Astrocyte (in vitro differentiated cells and primary cell): ENCODE measurements at places on chromosomes 13 and 19. TPM values are rescaled to one million over a fixed set of nuclear protein-coding genes. Genes with fewer than 3 reads are reported as not detected.

The VSTM2B gene
- total RNA-seq = not detected in 2 replicates

- peak overlapping the region; percentile 98 for H3K27ac ChIP-seq
- H3K36me3 ChIP-seq = peaks cover 18% of the 10 kb centered on the region
- peak overlapping the region; percentile 96 for H3K4me3 ChIP-seq
- peaks cover 41% of the 10 kb centered on the region for H3K4me1 ChIP-seq
- H3K27me3 ChIP-seq = no peaks in the 10 kb centered on the region
Measured at GRCh38 chr19:16076958-16077611, 790 bp downstream of the TPM4 start.

GRCh38 chr13:24127116-24127631 lies 33.3 kb upstream of the SPATA13 start:
- no peaks in the 10 kb centered on the region for H3K27me3 ChIP-seq
- H3K4me3 ChIP-seq = no peak overlapping the region
- no peaks in the 10 kb centered on the region for H3K4me1 ChIP-seq
- H3K27ac ChIP-seq = no peak overlapping the region

GRCh38 chr13:33927315-33927714 lies 109.4 kb downstream of the RFC3 start:
- no peaks in the 10 kb centered on the region for H3K4me1 ChIP-seq
- no peak overlapping the region for H3K4me3 ChIP-seq
- H3K27ac ChIP-seq = no peak overlapping the region
- H3K36me3 ChIP-seq = no peaks in the 10 kb centered on the region
- peak; percentile 60 for DNase-seq

The NPAS1 gene
- total RNA-seq = 2.5 and 3.6 TPM in 2 replicates

DNA sequence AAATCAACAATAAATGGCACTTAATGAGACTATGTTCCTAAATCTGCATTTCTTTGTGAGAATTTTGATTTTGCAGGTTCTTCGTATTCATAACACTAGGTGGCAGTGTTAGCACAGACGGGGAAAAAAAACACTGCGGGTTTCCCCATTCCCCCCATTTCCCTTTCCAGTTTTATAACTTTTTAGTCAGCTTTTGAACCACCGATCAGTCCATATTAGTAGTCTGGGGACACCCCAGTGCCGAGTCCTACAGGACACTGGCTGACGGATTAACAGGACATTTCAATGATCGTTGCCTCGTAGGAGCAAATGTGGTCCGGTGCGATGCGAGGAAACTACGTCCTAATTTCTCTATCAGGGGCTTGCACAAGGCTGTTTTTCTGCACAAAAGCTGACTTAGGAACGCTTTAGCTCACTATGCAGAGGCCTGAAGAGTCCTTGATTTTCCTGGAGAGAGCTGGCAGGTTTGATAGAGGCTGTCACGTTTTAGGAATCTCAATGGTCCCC lies 234.3 kb downstream of the LMO7 start:
- H3K4me1 ChIP-seq = no peaks in the 10 kb centered on the region
- no peaks in the 10 kb centered on the region for H3K36me3 ChIP-seq
- no peak for DNase-seq

DNA sequence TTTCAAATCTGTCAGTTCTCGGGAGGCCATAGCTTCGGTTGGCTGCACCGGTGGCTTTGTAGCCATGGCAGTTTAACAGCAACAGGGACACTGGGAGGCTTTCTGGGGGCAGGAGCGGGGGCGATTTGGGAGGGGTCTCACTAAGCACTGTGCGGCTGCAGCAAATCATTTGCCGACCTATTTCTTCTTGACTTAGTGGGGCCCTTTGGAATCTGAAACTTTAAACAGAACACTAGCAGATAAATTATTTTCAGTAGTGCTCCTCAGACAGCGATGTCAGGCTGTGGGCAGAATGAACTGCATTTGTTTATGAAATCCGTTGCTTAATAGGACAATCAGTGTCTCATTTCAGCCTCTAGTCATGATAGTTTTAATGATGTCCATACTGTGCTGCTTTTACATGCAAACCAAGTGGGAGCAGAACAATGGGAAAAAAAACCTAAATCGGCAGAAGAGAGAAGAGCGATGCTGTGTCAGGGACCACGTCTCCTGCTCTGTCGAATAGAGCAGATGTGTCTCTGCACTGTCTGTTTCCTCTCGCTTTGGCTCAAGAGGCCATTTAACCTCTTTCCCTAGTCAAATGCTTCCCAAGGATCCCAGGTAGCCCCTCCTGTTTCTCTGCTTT lies 211.9 kb downstream of the OLFM4 start:
- H3K27me3 ChIP-seq = no peaks in the 10 kb centered on the region
- no peak for DNase-seq
- no peak overlapping the region for H3K27ac ChIP-seq
- no peaks in the 10 kb centered on the region for H3K4me1 ChIP-seq

DNA sequence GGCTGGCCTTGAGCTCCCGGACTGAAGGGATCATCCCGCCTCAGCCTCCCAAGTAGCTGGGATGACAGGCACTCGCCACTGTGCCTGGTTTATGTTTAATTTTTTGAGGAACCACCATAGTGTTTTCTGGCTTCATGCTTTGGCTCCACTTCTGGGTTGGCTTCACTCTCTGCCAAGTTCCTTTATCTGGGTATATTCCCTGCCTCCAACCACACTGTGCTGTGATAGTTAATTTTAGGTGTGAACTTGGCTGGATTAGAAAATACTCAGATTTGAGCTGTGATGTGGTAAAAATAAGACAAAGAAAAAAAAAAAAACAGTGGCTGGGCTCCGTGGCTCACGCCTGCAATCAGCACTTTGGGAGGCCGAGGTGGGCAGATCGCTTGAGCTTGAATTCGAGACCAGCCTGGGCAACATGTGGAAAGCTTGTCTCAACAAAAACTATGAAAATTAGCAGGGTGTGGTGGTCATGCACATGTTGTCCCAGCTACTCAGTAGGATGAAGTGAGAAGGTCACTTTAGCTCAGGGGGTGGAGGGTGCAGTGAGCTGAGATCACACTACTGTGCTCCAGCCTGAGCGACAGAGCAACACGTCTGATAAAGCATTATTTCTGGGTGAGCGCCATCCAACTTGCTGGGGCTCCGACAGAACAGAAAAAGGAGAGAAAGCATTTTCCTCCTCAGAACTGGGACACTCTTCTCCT lies 7.5 kb upstream of the ILF3 start:
- no peaks in the 10 kb centered on the region for H3K27me3 ChIP-seq
- no peak overlapping the region for H3K4me3 ChIP-seq
- H3K27ac ChIP-seq = no peak overlapping the region
- no peak for DNase-seq
- peaks cover 12% of the 10 kb centered on the region for H3K4me1 ChIP-seq
- peaks cover 7% of the 10 kb centered on the region for H3K36me3 ChIP-seq

The NCR1 gene
- total RNA-seq = not detected in 2 replicates

The PEAK3 gene
- total RNA-seq = 0.18 TPM in 1 of 2 replicates, not detected in the other

GRCh38 chr19:6267552-6268381 lies 12.0 kb downstream of the MLLT1 start:
- peaks cover 21% of the 10 kb centered on the region for H3K4me1 ChIP-seq
- no peak overlapping the region for H3K27ac ChIP-seq
- H3K27me3 ChIP-seq = no peaks in the 10 kb centered on the region
- peak; percentile 54 for DNase-seq
- H3K36me3 ChIP-seq = peaks cover 2% of the 10 kb centered on the region
- no peak overlapping the region for H3K4me3 ChIP-seq

GRCh38 chr13:30859326-30859725 lies 46.7 kb upstream of the MEDAG start:
- no peak overlapping the region for H3K27ac ChIP-seq
- no peak overlapping the region for H3K4me3 ChIP-seq
- DNase-seq = no peak

DNA sequence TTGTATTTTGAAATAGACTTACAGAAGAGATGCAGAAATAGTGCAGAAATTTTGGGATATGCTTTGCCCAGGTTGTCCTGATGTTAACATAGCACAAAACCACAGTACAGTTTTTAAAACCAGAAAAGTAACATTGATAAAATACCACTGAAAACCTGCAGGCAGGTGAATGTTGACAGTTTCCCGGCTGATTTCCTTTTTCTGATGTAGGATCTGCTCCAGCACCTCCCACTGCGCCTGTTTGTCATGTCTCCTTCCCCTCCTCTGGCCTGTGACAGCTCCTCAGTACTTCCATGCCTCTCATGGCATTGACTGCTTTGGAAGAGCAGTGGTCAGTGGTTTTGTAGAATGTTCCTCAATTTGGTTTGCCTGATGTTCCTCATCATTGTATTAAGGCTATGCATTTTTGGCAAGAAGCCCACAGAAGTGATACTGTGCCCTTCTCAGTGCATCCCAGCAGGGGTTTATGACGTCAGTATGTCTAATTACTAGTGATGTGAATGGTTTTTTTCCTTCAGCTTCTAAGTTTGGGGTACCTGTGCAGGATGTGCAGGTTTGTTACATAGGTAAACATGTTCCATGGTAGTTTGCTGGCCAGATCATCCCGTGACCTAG lies 31.0 kb downstream of the TDRD12 start:
- H3K27me3 ChIP-seq = peaks cover 2% of the 10 kb centered on the region
- no peak overlapping the region for H3K4me3 ChIP-seq
- DNase-seq = no peak

DNA sequence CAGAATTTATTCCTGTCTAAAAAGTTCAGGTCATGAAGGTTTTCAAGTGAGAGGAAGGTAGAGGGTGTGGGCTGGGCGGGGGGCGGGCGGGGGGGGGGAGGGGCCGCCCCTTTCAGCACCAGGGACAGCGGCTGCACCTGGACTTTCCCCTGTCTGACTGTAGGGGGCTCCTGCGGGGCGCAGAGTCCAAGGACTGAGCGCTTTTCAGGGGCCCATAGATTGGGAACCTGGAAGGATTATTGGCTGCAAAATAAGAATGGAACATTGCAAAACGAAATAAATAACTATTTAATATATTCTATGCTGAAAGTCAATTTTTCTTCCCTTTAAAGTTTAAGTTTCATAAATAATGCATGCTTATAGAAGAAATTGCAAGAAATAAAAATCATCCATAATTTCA lies 8.9 kb upstream of the CYP4F3 start:
- no peak overlapping the region for H3K27ac ChIP-seq
- no peaks in the 10 kb centered on the region for H3K36me3 ChIP-seq
- no peaks in the 10 kb centered on the region for H3K27me3 ChIP-seq
- DNase-seq = no peak
- no peak overlapping the region for H3K4me3 ChIP-seq
- H3K4me1 ChIP-seq = no peaks in the 10 kb centered on the region

GRCh38 chr13:109945206-109945960 lies 159.0 kb upstream of the IRS2 start:
- H3K4me3 ChIP-seq = no peak overlapping the region
- DNase-seq = peak; percentile 57
- no peak overlapping the region for H3K27ac ChIP-seq
- no peaks in the 10 kb centered on the region for H3K36me3 ChIP-seq
- no peaks in the 10 kb centered on the region for H3K27me3 ChIP-seq

DNA sequence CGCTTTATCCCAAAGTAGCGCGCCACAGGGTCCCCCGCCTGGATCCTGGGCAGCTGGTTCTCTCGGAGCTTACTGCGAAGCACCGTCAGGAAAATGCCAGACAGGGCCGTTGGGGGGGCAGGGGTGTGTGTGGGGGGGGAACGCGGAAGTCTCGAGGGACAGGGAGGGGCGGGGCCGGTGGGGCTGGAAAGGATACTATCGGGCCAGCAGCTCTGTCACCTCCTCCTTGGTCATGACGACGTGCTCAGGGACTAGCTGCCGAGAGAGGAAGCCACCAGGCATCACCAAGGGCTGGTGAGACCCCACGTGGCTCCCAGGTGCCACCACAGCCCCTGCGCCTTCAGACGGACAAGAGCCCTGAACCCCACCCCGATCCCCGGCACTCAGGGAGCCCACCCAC lies 5.3 kb downstream of the POLR2E start:
- H3K27me3 ChIP-seq = no peaks in the 10 kb centered on the region
- peaks cover 2% of the 10 kb centered on the region for H3K36me3 ChIP-seq
- no peak overlapping the region for H3K27ac ChIP-seq
- peaks cover 12% of the 10 kb centered on the region for H3K4me1 ChIP-seq
- no peak overlapping the region for H3K4me3 ChIP-seq

The USHBP1 gene
- 0.27 TPM in 1 of 2 replicates, not detected in the other for total RNA-seq

DNA sequence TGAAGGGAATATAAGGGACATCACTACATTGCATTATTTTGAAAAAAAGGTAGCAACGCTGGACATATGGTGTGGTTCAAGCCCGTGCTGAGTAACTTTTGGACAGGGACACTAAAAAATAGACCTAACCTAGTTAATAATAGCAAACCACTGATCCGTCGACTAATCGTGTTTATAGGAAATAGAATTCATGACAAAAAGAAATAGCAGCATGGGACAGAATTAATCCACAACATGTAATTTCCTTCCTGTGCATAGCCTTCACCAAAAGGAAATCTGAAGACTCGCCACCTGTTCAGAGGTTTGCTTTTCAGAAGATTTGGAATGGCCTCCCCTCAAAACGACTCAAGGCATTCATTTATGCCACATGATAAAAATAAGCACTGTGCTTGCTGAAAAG lies 128.7 kb downstream of the FGF14 start:
- no peak for DNase-seq
- no peaks in the 10 kb centered on the region for H3K27me3 ChIP-seq
- H3K4me3 ChIP-seq = no peak overlapping the region
- H3K36me3 ChIP-seq = no peaks in the 10 kb centered on the region
- no peaks in the 10 kb centered on the region for H3K4me1 ChIP-seq

The ZNF317 gene
- 32.8 and 32.9 TPM in 2 replicates for total RNA-seq

DNA sequence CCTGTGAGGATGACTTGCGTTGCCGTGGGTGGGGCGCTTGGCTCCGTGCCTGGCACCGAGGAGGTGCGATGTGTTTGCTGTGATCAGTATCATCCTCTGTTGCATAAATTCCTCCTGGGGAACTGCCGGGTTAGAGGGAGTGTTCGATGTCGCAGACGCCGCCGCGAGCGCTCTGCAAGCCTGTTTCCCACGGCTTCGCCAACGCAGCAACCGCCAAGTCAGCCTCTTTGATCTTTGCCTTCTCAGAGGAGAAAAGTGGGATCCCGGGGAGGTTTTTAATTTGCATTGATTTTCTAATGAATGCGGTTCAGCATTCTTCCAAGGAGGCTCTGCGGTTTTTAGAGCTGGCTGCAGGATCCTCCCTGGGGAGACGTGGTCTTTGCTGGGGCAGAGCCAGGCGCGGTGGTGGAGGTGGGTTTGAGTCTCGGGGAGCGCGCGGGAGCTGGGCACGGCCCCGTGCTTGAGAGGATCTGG lies 7.6 kb downstream of the GPR32 start:
- no peak overlapping the region for H3K27ac ChIP-seq
- H3K27me3 ChIP-seq = peaks cover 31% of the 10 kb centered on the region
- no peaks in the 10 kb centered on the region for H3K36me3 ChIP-seq
- no peaks in the 10 kb centered on the region for H3K4me1 ChIP-seq
- no peak overlapping the region for H3K4me3 ChIP-seq
